ENCODE measurements at places on chromosomes 3 and 15.

DNA sequence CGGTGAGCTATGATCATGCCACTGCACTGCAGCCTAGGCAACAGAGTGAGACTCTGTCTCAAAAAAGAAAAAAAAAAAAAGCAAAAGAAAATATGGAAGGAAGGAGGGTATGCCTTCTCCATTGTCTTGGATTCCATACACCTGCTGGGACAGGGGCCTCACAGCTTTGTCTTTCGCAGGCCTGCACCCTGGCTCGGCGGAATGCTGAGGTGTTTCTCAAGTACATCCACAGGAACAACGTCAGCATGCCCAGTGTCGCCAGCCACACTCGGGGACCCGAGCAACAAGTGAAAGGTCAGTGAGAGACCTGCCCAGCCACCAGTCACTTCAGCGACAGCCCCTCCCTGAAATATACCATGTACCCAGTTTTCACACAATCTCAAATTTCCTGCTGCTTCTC lies 288.5 kb upstream of the UMPS start:
- peak; percentile 29 for DNase-seq

- peak; percentile 25 for DNase-seq
These were observed 280.7 kb downstream of the NFKBIZ start for GRCh38 chr3:102129760-102130608.

DNA sequence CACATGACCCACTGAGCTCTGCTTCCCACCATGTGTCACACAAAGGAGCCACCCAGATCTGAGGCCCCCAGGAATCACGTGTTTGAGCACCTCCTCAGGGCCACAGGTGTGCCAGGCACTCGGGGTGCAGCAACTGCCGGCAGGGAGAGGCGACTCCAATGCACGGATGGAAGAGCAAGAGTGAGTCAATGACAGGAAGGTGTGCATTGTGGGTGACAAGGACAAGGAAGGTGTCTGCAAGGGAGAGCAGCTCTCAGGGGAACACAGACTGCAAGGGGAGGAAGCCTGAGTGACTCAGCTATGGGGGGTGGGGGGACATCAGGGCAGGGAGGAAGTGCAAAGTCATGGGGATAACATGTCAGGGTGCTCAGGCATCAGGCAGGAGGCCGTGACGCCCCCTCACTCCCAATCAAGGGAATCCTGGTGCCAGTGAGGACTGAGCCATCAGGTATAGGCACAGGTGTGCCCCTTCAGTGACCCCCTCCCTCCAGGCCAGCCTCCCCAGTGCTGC lies 67.4 kb downstream of the NUP210 start:
- no peak for DNase-seq

DNA sequence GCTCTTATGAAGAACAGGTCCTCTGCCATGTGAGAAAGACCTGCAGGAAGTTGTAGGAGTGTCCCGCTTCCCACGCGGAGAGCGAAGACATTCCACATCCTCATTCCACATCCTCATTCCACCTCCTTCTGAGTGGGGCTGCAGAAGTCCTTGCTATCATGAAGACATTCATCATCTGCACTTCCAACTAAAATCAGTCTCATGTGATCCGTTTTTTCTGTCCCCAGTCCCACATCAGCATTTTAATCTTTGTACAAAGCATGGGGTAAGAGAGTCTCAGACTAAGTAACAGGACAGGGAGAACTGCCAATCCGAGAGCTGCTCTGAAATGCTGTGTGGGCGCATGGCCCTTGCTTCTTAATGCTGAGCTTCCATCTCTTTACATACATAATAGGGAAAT lies 227.2 kb downstream of the RSRC1 start:
- DNase-seq: no peak

- no peak for DNase-seq
These were observed 10.0 kb upstream of the SLC6A11 start for GRCh38 chr3:10806006-10806405.

- DNase-seq: no peak
These were observed 164.8 kb upstream of the NDN start for GRCh38 chr15:23851921-23852320.

GRCh38 chr3:71690341-71690841 lies 34.8 kb downstream of the EIF4E3 start:
- DNase-seq: no peak

GRCh38 chr3:176905331-176905730 lies 292.0 kb downstream of the TBL1XR1 start:
- DNase-seq: no peak

DNA sequence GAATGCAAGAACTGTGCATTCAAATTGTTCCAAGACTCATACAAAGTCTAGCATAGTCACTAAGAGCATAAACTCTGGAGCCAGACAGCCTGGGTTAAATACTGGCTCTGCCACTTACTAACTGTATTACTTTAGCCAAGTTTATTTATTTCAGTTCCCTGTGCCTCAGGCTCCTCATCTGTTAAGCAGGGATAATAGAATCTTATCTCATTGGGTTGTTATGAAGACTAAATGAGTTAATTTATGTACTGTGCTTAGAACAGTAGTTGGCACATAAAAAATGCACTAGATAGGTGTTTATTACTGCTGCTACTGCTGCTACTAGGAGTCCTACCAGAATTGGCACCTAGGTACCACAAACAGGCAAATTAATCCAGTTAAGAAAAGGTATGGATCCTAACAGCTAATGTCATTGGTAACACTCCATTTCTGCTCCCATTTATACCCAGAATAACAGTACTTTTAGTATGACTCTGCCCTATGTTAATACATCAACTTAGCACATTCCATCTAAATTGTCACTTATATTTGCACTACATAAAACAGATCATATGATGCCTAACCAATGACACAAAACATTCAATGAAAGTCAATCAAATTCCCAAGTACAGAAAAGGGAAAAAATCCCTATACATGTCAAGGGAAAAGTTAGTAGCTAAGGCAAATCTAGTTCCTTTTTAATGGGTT lies 45.7 kb downstream of the GSK3B start:
- no peak for DNase-seq

- DNase-seq: no peak
These were observed 514.1 kb upstream of the CFAP20DC start for GRCh38 chr3:59563966-59564365.

DNA sequence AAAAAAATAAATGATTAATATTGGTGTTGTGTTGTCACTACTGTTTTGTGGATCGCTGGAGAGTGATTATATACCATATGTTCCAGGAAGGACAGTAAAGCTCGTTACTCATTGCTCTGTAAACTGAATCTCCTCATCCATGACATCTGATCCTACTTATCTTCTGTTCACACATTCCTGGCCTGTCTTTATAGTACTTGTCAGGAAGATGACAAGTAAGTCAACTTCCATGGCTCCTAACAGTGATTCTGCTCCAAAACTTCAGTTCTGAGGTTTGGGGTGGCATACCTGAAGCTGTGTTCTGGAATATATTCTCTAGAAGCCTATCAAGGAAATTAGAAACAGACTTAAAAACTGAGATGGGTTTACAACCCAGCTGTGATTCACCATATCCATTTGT lies 288.9 kb downstream of the ZBBX start:
- no peak for DNase-seq

DNA sequence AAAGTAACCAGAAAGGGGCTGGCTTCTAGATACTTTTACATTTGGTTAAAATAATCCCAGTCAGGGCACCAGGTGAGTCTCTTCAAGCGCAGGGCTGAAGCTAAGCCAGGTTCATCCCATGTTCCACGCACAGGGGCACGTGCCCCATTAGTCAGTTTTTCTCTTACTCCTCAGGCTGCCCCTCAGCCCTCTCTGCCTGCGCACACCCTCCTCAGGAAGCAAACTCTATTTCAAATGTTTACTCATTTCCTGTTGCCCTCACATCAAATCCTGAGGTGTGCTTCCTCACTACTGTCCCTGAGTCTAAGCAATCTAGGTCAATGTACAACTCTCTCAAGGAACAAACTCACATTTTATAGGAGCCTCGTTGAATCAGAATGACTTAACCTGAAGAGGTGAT lies 48.5 kb downstream of the THBS1 start:
- DNase-seq: no peak

- DNase-seq: no peak
These were observed 10.6 kb downstream of the RBMS3 start for GRCh38 chr3:29291260-29291981.

- DNase-seq: no peak
These were observed 59.4 kb upstream of the TFRC start for GRCh38 chr3:196141052-196141865.

DNA sequence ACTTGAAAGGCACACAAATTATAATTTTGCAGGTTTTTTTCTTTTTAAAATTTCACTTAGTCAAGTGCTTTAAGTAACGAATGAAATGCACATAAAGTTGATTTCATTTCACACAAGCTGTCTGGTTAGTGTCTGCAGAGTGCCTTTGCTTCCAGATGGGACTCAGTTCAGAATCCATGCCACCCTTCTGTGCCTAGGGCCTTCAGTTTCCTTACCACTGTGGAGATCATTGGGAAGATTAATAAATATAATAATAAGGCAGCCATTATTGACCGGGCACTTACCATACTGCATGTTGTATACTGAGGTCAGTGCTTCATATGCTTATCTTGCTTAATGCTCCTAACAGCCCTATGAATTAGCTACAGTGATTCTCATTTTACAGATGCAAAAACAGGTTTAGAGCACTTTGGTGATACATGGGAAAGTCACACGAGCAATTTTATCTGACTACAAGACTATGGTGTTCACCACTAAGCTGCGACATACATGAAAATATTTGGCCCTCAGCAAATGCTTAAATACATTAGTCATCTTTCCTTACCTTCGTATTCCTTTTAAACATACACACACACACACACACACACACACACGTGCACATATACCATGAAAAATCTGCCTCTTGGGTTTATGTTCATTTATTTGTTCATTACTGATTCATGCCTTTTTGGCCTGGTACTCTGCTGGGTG lies 3.1 kb downstream of the NMNAT3 start:
- DNase-seq: no peak

- no peak for DNase-seq
These were observed 2.7 kb downstream of the SMAD6 start for GRCh38 chr15:66704803-66705153.

- DNase-seq: peak; percentile 18
These were observed 1.8 kb upstream of the PLXND1 start for GRCh38 chr3:129608087-129608935.

DNA sequence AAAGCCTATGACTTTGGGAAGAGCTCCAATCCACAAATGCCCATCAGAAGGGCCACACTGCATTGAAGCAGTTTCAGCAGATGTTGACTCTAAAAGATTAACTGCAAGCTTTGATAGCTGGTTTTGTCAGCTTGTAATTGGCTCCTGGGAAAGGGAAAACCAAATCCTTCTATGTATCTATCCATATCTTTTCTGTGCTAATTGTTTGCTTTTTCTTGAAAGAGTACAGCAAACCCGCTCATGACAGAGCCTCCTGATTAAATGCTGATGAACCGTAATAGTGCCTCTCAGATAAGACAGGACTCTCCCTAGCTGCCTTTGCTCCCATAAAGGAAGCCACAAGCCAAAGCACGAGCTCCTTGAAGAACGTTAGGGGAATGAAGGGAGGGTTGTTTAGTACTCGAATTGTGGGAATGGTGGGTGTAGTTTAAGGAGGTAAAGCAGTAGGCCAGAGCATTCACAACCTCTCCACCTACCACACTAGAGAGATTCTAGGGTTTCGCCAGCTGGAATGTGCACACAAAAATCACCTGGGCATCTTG lies 33.6 kb upstream of the LRIG1 start:
- no peak for DNase-seq

- no peak for DNase-seq
These were observed 361.6 kb downstream of the RBMS3 start for GRCh38 chr3:29642393-29643033.

GRCh38 chr3:52171514-52172261 lies 17.5 kb upstream of the POC1A start:
- no peak for DNase-seq

- no peak for DNase-seq
These were observed 401.2 kb upstream of the CDIN1 start for GRCh38 chr15:36178303-36178633.

- no peak for DNase-seq
These were observed 8.9 kb upstream of the PXK start for GRCh38 chr3:58323529-58324390.

DNA sequence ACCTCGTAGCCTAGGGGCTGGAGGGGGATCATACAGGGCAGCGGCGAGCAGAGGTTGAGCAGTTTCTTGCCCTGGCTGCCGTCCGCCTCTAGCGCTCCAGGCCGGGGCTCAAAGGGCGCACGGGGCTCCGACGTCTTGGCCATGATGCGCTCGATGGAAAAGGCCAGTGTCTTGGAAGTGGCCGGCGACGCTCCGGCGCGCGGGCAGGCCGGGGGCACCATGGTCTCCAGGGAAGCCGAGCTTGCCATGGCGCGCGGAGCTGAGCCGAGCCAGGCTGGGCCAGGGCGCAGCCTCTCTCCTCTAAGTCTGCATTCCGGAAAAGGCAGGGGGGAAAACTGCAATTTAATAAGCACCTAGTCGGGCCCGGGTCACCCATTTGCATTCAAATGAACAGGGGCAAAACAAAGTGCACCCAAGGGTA lies 719 bp downstream of the FEZF2 start:
- no peak for DNase-seq

DNA sequence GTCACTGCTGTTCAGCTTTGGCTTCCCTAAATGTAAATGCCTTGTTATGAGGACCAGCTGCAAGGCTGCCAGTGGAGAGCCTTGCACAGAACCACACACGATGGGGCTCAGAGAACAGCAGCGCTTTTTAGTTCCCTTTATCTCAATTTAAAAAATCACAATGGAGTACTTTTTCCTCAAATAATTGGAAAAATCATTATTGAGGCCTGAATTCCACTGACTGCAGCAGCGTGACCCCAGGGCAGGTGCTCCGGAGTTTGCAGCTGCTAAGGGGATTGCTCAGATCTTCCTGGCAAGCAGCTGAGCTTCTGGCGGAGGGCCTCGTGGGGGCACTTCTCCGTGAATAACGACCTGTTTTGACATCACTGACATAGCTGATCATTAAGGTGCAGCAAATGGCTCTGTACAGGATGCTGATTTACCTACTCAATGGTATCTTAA lies 245.6 kb upstream of the TRIM42 start:
- DNase-seq: no peak

- no peak for DNase-seq
These were observed 492.4 kb upstream of the FRG2C start for GRCh38 chr3:75171630-75172230.

- DNase-seq: no peak
These were observed 632 bp downstream of the MTHFS start for GRCh38 chr15:79896131-79896633.

DNA sequence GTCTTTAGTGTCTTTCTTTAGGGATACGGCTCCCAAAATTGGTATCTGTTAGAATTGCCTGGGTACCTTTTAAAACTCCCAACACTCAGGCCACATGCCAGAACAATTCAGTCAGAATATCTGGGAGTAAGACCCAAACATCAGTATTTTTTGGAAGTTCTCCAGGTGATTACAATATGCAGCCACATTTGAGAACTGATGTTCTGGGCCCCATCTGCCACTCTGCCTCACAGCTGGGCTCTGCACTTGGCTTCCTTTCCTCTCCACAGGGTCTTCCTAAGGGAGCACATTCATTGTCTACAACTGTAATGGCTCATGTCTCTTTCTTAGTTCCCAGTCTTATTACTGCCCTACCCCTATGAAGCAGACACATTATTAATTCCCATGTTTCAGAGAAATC lies 394.5 kb downstream of the MFSD1 start:
- no peak for DNase-seq

- no peak for DNase-seq
These were observed 157.4 kb upstream of the GMNC start for GRCh38 chr3:191019855-191020254.

All from occipital lobe (tissue), 3 donors.